ENCODE measurements at places on chromosomes 1 and 21.
A peak's percentile ranks its signal among the peaks of the same experiment; 100 is the strongest.

DNA sequence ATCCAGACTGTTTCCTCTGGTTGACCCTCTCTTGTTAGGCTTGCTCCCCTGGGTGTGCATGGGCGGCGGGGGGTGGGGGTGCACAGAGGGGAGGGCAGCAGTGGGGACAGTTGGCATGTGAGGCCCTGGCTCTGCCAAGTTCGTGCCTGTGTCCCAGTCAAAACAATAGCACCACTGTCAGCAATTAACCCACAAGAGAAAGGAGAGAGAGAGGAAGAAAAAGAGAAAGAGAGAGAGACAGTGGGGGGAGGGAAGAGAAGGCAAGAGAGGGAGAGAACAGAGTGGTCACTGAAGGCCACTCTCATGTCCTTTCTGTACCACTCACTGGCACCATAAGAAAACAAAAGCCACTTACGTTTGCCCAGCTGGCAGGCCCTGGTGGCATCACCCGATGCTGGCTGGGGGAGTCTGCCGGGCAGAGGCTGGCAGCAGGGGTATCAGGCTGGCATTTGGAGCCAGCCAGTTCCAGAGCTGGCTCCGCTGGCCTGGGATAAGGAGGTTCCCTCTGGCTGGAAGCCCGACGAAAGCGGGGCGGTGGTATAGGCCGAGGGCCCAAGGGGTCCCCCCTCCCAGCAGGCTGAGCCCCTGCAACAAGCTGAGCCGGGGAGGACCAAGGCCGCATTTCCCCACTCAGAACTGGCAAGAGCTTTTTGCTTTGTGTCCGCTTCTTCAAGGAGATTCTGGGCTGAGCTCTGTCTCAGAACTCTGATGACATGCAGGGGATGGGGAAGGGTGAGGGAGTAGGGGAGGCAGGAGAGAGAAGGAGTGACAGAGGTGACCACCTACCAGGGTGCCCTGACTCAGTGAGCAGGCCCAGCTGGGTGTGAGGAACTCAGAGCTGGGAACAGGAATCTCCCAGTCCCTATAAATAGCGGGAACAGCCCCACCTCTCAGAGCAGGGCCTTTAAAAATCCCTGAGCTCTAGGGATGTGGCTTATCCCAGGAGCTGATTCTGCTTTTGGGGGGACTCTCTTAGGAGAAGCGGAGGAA is 27.9 kb downstream of the PIK3C2B start:
- DNase-seq: no peak
- H3K27me3 ChIP-seq: no peaks in the 10 kb centered on the region

- peaks cover 15% of the 10 kb centered on the region for H3K4me1 ChIP-seq
- H3K36me3 ChIP-seq: peaks cover 5% of the 10 kb centered on the region
- H3K27ac ChIP-seq: no peak overlapping the region
- no peak for DNase-seq
- H3K4me3 ChIP-seq: no peak overlapping the region
- no peaks in the 10 kb centered on the region for H3K27me3 ChIP-seq
Measured at GRCh38 chr21:36384885-36385232, 333 bp upstream of the CHAF1B start.

DNA sequence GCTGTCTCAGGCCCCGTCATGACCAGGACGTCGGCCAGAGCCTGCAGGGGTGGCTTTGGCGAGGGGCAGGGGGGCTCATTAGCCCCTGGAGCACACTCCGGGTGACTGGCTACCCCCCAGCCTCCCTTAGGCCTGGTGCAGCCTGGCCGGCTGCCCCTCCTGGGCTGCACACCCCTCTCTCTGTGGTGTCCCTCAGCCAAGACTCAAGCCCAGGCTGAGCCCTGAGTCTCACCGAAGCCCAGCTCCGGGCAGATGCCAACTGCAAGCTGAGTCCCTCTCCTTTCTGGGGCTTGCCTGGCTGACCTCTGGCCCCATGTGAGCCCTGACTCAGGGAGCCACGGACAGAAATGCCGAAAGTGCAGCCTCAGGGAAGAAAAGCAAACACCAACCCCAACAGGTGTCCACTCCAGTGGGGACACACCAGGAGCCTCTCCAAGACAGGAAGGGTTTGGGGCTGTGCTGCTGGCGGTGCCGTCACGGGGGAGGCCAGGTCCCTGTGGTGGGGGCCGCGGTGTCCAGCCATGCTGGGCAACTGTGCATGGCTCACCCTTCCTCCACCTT is 5.3 kb upstream of the IBA57 start:
- H3K27me3 ChIP-seq: no peaks in the 10 kb centered on the region
- H3K4me1 ChIP-seq: peaks cover 14% of the 10 kb centered on the region
- no peaks in the 10 kb centered on the region for H3K36me3 ChIP-seq
- H3K27ac ChIP-seq: no peak overlapping the region

GRCh38 chr1:243550276-243550675 is 294.4 kb downstream of the SDCCAG8 start:
- H3K27me3 ChIP-seq: no peaks in the 10 kb centered on the region
- peaks cover 8% of the 10 kb centered on the region for H3K4me1 ChIP-seq
- no peak overlapping the region for H3K4me3 ChIP-seq

DNA sequence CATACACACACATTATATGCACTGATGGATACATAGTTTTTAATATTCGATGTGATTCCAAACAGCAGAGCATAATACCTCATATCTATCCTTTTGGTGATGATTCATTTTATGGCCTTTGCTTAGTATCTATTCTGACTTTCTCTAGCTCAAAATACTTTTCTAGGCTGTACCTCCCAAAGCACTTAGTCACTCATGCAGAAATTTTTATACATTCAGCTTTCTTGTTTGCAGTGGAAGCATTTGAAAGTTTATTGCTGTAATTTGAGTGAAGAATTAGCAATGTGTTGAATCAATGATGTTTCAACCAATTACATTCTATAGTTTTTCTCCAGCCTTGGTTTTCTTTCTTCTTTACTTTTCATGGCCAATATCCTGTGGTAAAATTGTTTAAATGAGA is 66.7 kb downstream of the LBR start:
- H3K27me3 ChIP-seq: peaks cover 25% of the 10 kb centered on the region
- no peak overlapping the region for H3K4me3 ChIP-seq
- DNase-seq: no peak
- H3K4me1 ChIP-seq: no peaks in the 10 kb centered on the region
- H3K27ac ChIP-seq: no peak overlapping the region

DNA sequence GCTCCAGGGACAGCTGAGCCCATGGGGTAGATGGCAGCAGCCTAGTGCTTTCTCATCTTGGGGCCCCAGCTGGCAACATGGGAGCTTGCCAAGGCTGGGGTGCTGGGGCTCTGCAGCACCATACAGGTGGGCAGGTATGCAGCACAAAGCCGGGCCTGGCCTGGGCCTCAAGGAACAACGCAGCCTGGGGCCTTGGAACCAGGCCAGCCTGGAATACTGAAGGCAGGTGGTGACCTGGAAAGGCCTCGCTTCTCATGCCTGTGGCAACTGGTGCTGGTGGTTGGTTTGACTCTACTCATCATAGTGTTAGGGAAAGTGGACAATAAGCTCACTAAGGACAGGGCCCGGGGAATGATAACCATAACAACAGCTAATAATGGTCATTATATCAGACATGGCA is 27.0 kb upstream of the SDHB start:
- H3K36me3 ChIP-seq: no peaks in the 10 kb centered on the region
- H3K4me1 ChIP-seq: no peaks in the 10 kb centered on the region
- H3K4me3 ChIP-seq: no peak overlapping the region

DNA sequence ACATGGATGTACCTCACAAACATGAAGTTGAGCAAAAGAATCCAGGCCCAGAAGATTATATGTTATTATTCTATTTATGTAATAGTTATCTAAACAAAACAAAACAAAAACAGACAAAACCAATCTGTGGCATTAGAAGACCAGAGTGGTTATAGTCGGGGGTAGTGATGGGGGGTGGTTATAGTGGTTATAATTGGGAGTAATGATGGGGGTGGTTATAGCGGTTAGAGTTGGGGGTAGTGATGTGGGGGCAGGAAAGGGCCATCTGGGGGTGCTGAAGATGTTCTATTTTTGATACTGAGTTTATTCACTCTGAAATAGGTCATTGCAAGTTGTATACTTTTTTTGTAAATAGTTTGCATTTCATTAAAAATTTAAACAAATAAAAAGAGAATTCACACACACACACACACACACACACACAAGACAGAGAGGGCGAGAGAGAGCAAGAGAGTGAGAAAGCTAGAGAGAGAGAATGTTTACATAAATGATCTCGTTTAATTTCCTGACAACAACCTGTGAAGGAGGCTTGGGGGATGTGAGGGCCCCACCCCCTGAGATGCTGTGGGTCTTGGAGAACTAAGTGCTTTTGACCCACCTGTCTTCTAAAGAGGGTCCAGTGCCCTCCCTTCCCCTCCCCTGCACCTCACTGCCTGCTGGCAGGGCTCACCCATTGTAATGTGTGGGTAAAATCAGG is 37.4 kb downstream of the RHOU start:
- DNase-seq: no peak
- peaks cover 26% of the 10 kb centered on the region for H3K4me1 ChIP-seq
- no peaks in the 10 kb centered on the region for H3K36me3 ChIP-seq
- H3K4me3 ChIP-seq: no peak overlapping the region
- peak overlapping the region; percentile 16 for H3K27ac ChIP-seq

DNA sequence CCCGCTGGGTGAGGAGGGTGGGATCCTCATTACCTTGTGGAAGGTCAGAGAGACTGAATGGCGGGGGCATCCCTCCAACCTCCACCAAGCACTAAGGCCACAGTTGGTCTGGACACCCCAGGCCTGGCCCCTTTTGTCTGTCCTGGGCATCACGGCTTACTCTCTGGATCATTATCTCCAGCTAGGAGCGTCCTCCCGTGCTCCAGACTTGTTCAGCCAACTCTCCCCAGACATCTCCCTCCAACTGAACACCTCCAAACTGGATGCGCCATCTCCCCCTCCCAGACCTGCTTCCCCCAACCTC is 7.3 kb upstream of the GJB5 start:
- no peak overlapping the region for H3K4me3 ChIP-seq
- H3K36me3 ChIP-seq: no peaks in the 10 kb centered on the region

DNA sequence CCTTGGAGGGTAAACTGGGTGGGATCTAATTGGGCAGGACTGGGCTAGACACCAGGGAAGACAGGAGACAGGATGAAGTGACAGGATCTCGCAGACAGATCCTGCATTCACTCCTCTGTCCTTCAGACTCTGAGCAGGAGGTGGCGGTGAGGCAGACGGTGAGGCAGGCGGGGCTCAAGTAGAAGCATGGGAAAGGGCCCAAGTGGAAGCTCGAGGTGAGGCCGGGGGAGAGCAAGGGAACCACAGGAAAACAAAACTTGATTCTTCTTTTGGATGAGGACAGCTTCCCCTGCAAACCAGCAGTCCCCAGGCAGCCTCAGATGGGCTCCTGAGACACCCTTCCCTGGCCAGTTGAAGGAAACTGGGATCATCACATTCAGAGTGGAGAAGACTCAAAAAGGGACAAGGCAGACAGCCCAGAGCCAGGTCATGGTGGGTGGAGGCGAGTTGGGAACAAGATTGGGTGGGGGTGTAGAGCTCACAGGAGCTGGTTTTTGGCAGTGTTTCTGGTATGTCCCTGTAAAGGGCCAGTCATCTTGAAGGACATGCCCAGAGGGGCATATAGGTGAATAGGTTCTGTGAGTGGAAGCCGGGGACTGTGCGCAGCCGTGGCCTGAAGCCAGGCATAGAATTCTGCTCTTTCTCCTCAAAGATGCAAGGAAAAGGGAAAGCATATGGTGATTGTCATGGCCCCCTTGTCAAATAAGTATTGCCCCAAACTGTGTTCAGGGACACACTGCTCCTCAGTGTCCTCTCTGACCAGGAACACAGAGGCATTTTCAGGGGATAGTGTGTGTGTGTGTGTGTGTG is 18.0 kb downstream of the INKA2 start:
- H3K27ac ChIP-seq: peak overlapping the region; percentile 3
- peaks cover 4% of the 10 kb centered on the region for H3K36me3 ChIP-seq
- no peak overlapping the region for H3K4me3 ChIP-seq
- H3K4me1 ChIP-seq: peaks cover 19% of the 10 kb centered on the region

DNA sequence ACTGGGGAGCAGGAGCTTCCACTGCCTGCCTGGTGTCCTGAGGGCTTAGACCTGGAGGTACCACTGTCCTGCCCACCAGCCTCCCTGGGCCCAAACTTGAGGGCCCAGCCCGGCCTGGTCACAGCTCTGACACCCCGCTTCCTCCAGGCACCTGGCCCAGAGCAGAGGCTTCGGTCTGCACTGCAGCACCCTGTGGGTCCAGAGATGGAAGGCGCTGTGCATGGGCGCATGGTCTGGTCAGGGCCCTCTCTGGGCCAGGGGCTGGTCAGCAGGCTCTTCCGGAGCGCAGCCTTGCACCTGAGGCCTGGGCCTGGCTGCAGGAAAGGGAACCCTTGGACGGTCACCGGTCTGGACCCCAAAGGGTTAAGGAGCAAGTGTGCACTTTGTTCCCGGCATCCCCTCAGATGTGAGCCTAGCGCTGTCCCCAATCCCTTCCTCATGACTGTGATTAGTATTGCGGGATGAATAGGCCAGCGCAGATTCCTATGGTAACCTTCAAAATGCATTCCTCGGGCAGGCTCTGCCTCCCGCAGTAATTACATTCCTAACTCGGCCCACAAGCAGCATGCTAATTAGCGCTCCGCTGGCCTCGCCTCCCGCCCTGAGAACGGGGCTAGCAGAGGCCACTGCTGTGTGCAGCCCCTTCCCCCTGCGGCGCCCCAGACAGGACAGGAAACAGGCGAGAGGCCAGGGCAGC is 36.3 kb downstream of the PRDM16 start:
- H3K4me1 ChIP-seq: no peaks in the 10 kb centered on the region
- H3K36me3 ChIP-seq: no peaks in the 10 kb centered on the region
- no peak for DNase-seq
- H3K27me3 ChIP-seq: no peaks in the 10 kb centered on the region
- no peak overlapping the region for H3K27ac ChIP-seq

- no peaks in the 10 kb centered on the region for H3K27me3 ChIP-seq
- H3K4me3 ChIP-seq: no peak overlapping the region
- no peaks in the 10 kb centered on the region for H3K4me1 ChIP-seq
- H3K36me3 ChIP-seq: peaks cover 6% of the 10 kb centered on the region
- DNase-seq: no peak
- H3K27ac ChIP-seq: no peak overlapping the region
Measured at GRCh38 chr1:195915826-195916225, 692.4 kb downstream of the KCNT2 start.

- no peak overlapping the region for H3K27ac ChIP-seq
- peak; percentile 44 for DNase-seq
- H3K36me3 ChIP-seq: no peaks in the 10 kb centered on the region
- no peaks in the 10 kb centered on the region for H3K4me1 ChIP-seq
- no peaks in the 10 kb centered on the region for H3K27me3 ChIP-seq
- no peak overlapping the region for H3K4me3 ChIP-seq
Measured at GRCh38 chr1:38114241-38115026, 67.8 kb upstream of the POU3F1 start.

- no peak for DNase-seq
- H3K27me3 ChIP-seq: no peaks in the 10 kb centered on the region
- no peak overlapping the region for H3K4me3 ChIP-seq
- H3K4me1 ChIP-seq: no peaks in the 10 kb centered on the region
- H3K36me3 ChIP-seq: no peaks in the 10 kb centered on the region
Measured at GRCh38 chr1:60448850-60449249, 375.3 kb upstream of the C1orf87 start.

- no peaks in the 10 kb centered on the region for H3K27me3 ChIP-seq
- no peak overlapping the region for H3K27ac ChIP-seq
- H3K36me3 ChIP-seq: no peaks in the 10 kb centered on the region
- no peak for DNase-seq
- H3K4me1 ChIP-seq: peaks cover 25% of the 10 kb centered on the region
Measured at GRCh38 chr1:75727571-75727970, 3.1 kb downstream of the ACADM start.
